ENCODE measurements at places on chromosomes 5 and 9.

- no peak for DNase-seq
Observed at GRCh38 chr5:173823721-173824567, 64.2 kb upstream of the CPEB4 start.

GRCh38 chr9:95171001-95171400 lies 146.5 kb downstream of the FANCC start:
- DNase-seq = no peak

DNA sequence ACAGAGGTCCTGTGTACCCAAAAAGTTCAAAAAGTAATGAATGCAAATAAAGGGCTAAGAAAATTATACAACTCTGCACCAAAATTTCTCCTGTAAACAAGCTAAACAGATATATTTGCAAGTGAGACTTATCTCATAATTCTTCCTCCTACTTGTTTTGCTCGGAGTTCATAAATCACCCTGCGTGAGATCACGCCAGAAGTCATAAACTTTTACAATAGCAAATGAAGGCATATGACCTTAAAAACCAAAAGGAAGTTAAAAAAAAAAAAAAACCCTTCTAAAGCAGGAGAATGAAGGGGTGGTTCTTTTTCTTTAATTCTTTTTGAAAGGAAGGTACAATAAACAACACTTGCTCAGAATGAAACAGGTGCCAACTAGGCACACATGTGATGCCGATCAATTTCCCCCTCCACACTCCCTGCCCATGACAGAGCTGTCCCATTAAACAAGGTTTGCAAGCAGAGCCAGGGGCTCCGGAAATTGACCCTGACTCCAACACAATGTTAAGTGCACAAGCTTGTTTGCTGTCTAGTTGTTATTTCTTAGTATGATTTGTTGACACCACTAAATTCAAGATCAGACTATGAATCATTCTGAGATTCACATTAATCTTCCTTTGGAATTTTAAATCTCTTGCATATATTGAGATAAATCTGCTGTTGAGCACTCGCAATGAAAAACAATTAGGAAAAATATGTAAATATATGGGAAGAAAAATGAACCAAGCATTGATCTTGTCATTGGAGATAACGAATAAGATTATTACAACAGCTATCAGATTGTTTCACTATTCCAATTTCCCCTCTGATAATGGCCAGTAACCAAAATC lies 46.3 kb downstream of the DROSHA start:
- DNase-seq = no peak

- no peak for DNase-seq
Observed at GRCh38 chr9:89096807-89097206, 81.8 kb downstream of the SHC3 start.

DNA sequence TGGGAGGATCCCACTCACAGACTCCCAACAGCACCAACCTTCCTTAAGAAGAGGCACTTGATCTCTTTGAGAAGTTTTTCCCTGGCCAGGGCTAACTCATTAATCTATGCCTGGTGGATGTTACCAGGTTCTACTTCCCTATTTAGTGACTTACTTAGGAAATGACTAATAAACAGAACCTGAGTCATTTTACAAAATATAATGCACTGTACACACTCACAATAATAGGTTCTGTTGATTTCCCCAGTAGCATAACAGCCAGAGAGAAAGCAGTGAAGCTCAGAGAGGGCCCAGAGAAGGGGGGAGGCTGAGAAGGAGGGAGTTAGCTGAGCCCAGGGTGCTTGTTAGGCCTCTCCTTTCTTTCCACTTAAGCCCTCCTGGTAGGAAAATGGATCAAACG lies 27.1 kb downstream of the FRMD3 start:
- DNase-seq = no peak

GRCh38 chr9:90778746-90779145 lies 22.9 kb upstream of the SYK start:
- no peak for DNase-seq

DNA sequence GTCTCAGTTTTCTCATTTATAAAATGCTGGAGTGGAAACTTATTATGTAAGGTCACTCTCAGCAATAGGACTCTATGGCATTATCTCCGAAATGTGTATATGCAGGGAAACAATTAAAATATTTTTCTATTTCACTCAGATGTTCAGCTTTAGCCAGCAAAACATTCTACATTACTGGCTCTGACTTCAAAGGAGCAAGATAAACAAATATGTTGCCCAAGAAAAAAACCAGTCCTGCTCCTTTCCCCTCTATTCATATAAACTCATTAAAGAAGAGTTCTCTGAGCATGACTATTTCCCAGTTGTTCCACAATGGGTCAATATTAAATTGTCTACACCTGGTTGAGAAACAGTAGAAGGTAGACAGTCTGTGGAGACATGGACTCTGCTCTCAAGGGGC lies 155.0 kb downstream of the NPR3 start:
- DNase-seq = no peak

- DNase-seq = peak; percentile 4
Observed at GRCh38 chr9:121634329-121635261, 16.8 kb upstream of the DAB2IP start.

- DNase-seq = no peak
Observed at GRCh38 chr9:109442716-109443115, 55.4 kb downstream of the PTPN3 start.

- no peak for DNase-seq
Observed at GRCh38 chr9:126211441-126212074, 115.1 kb upstream of the MVB12B start.

- DNase-seq = no peak
Observed at GRCh38 chr9:92764381-92764987, at the start of gene BICD2. Gene BICD2, minus strand, starts transcription at chr9:92764833. Its CDS starts 89 bp downstream, at chr9:92764744.

- DNase-seq = no peak
Observed at GRCh38 chr9:121331992-121332685, 37.9 kb downstream of the STOM start.

GRCh38 chr5:7518947-7519560 lies 123.1 kb downstream of the ADCY2 start:
- no peak for DNase-seq

GRCh38 chr5:6601271-6601670 lies 31.6 kb downstream of the NSUN2 start:
- no peak for DNase-seq

- no peak for DNase-seq
Observed at GRCh38 chr9:134271338-134272301, 54.6 kb upstream of the RXRA start.

GRCh38 chr5:168328814-168329213 lies 37.4 kb downstream of the WWC1 start:
- no peak for DNase-seq

DNA sequence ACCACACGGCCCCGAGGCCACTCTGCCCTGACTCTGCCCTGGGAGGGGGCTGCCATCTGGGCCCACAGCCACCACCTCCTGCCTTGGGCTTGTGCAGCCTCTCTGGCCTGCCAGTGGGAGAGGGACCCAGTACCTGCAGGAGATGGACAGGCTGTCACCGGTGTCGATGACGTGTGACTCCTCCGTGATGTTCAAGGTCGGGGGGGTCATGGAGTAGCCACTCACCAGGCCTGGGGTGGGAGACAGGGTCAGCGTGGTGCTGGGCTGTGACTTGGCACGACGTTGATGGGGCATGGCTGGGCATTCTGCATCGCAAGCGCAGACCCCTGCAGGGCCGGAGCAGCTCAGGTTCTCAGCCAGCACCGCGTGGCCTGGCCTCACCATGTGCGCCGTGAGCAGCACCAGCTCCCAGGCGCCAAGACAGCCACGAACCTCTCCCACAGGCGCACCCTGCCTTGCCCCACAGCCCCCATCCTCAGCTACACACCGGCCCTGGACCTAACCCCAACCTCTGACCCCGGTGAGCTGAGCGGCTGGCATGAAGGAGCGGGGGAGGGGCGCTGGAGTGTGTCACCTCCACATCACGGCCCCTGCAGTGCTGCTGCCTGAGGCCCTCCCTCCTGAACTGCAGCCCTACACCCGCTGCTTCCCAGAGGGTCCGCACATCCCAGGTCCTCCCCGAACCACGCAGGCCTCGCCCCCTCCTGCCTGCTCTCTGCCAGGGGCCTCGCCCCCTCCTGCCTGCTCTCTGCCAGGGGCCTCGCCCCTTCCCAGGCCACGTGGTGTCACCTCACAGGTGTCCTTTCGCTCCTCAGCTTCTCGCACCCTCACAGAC lies 17.6 kb downstream of the FLT4 start:
- no peak for DNase-seq

DNA sequence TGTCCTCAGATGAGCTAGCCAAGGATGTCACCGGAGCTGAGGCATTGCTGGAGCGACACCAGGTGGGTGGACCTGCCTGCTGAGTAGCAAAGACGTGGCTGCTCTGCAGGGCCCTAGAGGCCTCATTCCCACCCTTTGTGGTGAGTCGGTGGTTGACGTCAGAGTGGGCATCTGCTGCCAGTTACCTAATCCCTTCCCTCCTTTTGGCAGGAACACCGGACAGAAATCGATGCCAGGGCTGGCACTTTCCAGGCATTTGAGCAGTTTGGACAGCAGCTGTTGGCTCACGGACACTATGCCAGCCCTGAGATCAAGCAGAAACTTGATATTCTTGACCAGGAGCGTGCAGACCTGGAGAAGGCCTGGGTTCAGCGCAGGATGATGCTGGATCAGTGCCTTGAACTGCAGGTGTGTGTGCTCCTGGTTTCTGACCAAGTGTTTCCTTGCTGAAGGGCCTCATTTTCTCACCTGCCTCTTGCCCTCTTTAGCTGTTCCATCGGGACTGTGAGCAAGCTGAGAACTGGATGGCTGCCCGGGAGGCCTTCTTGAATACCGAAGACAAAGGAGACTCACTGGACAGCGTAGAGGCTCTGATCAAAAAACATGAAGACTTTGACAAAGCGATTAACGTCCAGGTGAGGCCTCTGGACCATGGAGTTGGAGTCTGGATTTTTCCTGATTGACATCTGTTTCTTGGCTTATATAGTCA lies 48.9 kb downstream of the DYNC2I2 start:
- DNase-seq = no peak

GRCh38 chr9:272251-273213 lies 57.9 kb downstream of the DOCK8 start:
- peak; percentile 54 for DNase-seq

DNA sequence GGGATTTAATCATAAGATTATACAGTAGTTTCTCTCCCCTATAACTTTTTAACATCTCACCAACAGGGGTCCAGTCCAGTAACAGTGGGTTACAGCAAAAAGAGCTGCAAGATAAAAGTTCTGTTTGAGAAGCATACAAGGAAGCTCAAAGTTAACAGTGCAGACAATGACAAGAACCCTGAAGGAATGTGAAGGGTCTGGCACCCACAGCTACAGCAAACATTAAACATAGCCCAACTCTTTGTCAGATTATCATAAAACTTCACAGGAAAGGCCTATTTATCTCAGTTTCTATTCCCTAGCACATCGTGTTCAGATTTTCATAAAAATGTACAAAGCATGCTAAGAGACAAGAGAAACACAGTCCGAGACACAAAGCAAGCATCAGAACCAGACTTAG lies 309.4 kb downstream of the DIRAS2 start:
- no peak for DNase-seq

GRCh38 chr5:80408484-80409366 lies 861 bp downstream of the ZFYVE16 start:
- no peak for DNase-seq

GRCh38 chr5:14413331-14413750 lies 168.3 kb upstream of the OTULINL start:
- DNase-seq = no peak

All from activated naive CD8-positive, alpha-beta T cell treated with anti-CD3 and anti-CD28 coated beads, Interleukin-2, amount 50 U/mL, for 16 hours (primary cell).